ENCODE measurements at places on chromosomes 5 and 9.
A peak's percentile ranks its signal among the peaks of the same experiment; 100 is the strongest.

GRCh38 chr9:127960410-127961154 is 20.2 kb downstream of the EEIG1 start:
- DNase-seq: no peak

DNA sequence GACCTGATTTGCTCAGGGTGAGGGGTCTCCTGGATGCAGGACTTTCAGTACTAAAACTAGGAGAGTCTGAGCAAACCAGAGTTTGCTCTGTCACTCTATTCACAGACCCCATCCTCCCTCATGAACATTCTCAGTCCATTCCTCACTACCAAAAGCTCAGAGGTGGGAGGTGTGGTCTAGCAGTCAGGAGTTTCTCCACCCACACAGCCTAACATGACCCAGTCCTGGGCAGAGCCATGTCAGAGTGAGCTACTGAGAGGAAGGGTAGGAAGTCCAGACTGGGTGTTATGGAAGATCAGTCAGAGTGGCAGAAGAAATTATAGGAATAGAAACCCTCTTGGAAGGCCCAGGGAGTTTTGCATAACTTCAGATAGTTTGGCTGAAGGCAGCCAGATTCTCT is 113.3 kb upstream of the GRAMD2B start:
- DNase-seq: no peak

DNA sequence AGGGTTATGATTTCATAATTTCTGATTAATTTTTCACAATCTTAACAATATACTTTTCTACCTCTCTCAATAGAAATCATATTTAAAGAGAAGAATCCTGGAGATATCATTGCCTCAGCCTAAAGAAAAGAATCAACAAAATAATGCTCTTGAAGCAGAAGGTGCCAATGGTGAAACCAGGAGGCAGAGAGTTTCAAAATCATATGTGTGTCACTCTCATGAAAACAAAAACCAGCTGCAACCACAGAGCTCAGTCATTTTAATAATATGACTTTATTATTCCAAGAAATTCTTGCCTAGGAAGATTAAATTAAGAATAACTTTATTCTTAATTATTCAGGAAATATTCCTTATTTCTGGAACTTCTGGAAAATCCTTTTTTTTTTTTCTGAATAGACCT is 266.8 kb upstream of the ACTBL2 start:
- DNase-seq: no peak

- DNase-seq: no peak
Measured at GRCh38 chr5:73918791-73919221, 292.8 kb downstream of the ARHGEF28 start.

- no peak for DNase-seq
Measured at GRCh38 chr5:78974601-78975000, 10.5 kb downstream of the ARSB start.

GRCh38 chr9:131700765-131701435 is 39.0 kb downstream of the RAPGEF1 start:
- no peak for DNase-seq

- no peak for DNase-seq
Measured at GRCh38 chr5:140591747-140592372, 27.2 kb downstream of the SLC35A4 start.

- no peak for DNase-seq
Measured at GRCh38 chr5:124582561-124582840, 163.9 kb downstream of the ZNF608 start.

- DNase-seq: no peak
Measured at GRCh38 chr9:6415266-6415665, 2.3 kb downstream of the UHRF2 start.

- no peak for DNase-seq
Measured at GRCh38 chr9:28197653-28198052, 624.4 kb upstream of the C9orf72 start.

DNA sequence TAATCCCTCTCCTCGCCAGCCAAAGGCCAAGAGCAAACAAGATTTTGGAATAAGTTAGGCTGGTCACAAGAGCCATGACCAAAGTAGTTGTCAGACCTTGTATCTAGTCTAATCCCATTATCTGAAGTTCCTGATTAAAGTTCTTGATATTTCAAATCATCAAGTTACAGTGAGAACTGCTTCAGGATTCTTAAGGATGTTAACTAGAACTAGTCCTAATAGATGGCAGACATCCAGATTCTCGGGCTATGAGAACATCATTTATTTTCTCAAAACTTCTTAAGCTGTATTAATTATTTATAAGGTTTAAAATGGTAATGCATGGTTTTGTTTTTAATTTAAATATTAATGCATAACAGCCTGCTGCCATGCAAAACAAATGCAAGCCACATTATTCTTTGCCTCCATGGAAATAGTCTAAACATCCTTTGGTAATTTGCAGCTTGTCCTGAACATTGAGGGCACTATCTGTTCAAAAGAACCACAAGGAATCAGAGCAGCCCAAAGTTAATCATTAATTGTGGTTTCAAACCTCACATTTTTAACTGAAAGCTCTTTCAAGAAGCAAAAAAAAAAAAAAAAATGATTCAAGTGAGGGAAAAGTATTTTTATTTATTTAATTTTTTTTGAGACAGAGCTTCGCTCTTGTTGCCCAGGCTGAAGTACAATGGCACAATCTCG is 95.1 kb downstream of the TTC39B start:
- no peak for DNase-seq

- no peak for DNase-seq
Measured at GRCh38 chr5:129991780-129992179, 87.5 kb downstream of the CHSY3 start.

DNA sequence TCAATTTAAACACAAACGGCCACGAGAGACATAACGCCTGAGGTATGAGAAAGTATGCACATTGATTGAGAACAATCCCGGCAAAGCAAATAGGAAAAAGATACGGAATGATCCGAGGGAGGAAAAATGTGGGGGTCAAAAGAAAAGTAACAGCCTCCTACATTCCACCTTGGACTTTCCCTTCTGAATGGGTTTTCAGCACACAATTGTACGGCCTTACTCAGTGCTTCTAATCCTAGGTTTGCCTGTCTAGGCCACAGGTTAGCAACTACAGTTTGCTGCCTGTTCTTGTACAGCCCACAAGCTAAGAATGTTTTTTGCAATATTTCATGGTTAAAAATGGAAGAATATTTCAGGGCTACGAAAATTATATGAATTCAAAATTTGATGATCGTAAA is 46.2 kb upstream of the RNF20 start:
- DNase-seq: no peak

DNA sequence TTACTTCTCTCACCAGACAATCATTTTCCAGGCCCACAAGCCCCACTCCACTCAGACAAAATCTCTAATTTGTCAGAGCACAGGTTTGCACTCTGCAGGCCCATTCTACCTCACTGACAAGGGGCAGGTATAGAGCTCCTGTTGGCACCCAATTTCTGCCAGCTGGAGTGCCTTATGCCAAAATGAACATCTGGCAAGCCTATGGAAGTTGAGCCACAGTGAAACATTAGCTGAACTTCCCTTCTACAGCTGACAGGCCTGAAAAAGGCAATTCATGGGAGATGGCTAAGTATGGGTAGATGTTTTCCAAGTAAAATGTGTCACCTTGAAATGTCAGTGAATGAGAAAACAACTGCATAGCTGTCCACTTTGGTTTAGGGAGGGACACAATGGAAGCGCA is 87.0 kb downstream of the SPOCK1 start:
- DNase-seq: no peak

DNA sequence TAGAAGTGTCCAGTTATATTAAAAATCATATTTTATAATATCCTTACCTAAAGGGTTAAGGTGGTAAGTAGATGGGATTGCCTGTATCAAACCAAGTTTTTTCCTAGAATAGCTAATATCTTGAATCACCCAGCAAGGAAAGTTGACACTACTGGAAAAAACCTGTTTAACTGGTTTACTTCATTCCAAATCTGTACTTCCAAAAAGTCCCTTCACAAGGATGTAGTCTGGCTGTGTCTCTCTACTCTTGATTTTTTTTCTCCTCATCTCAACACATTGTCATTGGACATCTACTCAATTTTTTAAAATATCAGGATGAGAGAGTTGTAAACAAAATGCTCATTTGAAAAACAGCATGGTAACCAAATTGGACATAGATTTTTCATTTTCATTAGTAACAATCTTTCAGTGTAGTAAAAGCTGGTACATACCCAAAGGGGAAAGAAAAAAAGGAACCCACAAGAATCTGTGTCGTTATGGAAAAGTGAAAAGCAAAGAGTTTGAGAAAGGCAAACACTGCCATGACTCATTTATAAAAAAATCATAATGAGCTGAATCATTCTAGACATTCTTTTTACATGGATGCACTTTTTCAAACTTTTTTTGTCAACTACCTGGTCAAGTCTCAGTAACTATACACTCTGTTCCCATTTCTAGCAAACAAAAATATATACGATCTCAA is 173.5 kb downstream of the GLIS3 start:
- no peak for DNase-seq

DNA sequence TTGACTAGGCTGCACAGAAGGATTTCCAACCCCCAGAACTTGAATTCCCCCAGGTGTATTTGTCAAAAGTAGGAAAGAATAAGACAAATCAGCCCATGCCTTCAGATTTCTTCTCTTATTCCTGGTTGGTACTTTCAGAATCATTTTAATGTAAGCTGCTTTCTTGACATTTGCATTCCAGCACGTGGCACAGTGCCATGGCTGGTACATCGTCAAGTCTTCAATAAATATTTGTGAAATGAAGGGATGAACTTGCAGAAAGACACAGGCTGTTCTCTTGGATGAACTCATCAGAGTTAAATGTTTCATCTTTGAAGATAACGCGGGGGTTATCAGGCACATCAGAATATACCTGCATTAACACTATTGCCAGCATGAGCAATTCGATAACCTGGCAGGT is 14.5 kb downstream of the KCNIP1 start:
- no peak for DNase-seq

GRCh38 chr9:115437418-115437817 is 319.5 kb upstream of the TNC start:
- DNase-seq: no peak

- DNase-seq: no peak
Measured at GRCh38 chr9:135616619-135617537, 22.5 kb downstream of the GLT6D1 start.

- DNase-seq: peak; percentile 85
Measured at GRCh38 chr5:132746954-132747615, at the start of gene CCNI2. Gene CCNI2 (plus strand): TSS chr5:132747426. CDS start chr5:132747496, 70 bp downstream.

DNA sequence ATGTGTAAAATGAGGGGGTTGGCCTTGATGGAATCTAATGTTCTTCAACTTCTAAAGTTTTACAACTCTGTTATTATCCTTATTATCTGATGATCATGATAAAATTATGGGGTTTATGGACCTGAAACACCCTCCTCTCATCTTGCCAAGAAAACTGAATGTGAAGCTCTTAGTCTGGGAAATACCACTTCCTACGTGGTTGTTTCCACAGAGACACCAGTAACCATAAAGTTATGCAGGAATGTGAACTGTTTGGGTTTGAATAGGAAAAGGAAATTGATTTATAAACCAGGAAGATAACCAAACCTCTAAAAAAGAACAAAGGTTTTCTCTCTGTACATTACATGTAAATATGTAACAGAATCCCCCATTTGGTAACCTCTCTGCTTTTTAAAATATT is 28.3 kb upstream of the RAI14 start:
- no peak for DNase-seq

DNA sequence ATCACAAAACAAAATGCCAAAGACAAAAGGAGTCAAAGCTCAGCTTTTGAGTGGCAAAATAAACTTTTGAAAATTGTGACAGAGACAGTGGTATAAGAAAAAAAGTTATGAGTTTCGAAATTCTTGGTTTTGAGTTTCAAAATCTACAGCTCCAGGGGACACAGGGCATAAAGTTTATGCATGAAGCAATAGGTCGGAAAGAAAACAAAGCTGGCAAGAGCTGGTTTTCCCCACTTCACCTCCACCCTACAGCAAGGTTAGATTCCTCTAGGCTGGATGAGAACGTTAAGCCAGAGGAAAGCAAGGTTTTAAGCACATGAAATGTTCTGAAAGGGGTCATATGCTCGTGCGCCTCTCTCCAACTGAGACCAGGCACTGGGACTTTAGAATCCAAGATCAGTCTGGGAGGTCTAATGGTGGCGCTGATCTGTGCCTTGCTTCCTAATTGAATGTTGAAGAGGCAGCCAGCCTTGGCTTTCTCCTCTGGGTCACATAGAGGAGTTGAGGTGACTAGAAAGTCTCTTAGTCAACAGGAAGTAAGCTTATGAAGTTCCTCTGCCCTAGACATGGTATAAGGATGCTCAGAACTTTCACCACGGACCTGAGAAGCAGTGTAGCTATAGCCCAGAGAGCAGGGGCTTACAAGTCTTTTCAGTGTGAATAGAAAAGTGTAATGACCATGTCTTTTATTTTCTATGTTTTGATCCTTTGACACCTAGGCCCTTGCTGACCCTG is 167.7 kb upstream of the DMAC1 start:
- DNase-seq: no peak

- DNase-seq: no peak
Measured at GRCh38 chr5:4207486-4207885, 611.9 kb downstream of the IRX1 start.

DNA sequence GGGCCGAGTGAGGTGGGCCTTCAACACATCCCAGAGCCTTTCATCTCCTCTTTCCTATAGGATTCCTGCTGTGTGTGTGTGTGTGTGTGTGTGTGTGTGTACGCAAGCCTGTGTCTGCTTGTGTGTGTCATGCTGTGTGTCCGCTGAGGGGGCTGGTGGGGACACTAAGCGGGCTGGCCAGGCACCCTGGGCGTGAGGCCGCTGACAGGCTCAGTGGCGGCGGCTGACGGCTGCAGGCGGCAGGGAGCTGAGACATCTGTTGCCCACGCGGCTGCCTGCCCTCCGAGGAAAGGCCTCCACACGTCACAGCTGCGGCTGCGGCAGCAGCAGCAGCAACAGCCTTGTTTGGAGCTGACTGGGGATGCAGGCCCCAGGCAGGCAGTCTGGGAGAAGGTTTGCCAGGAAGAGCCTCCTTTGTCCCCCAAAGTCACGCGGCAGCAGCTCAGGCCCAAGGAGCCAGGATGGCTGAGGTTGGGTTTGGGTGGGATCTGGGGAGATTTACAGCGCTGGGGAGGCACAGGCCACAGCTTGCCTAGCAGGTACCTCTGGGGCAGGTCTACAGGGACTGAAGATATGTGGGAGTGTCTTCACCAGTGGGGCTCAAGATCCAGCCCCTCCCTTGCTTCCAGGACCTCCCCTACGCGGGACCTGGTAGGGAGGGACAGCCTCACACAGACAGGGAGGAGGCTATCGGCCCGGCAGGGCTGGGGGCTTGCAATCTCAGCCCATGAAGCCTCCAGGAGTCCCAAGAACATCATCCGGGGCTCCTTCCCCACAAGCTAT is 1.8 kb downstream of the PDLIM4 start:
- DNase-seq: peak; percentile 73
